ENCODE measurements at places on chromosomes 11 and 22.

DNA sequence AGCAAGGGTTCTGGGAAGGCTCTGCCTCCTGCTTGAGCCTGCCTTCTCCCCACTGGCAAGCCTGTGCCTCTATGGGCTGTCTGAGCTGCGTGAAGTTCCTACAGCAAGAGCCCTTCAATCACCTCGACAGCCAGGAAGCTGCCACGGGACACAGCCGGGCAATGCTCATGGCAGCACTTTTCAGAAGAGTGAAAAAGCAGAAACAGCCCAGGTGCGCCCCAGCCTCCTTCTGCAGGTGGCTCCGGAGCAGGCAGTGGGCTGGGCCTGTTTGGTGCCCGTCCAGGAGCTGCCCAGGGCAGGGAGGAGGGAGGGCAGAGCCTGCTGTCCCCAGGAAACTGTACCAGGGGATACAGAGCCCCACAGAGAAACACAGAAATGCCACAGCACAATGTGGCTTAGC is 24.6 kb upstream of the COMT start:
- no peak for DNase-seq

GRCh38 chr11:77193911-77194830 is 66.1 kb downstream of the MYO7A start:
- DNase-seq: no peak

- DNase-seq: peak; percentile 43
These were observed 6.7 kb downstream of the CSNK2A3 start for GRCh38 chr11:11346303-11346702.

- no peak for DNase-seq
These were observed 30.2 kb downstream of the PPFIBP2 start for GRCh38 chr11:7544021-7544420.

GRCh38 chr22:35316751-35317150 is 17.1 kb downstream of the TOM1 start:
- DNase-seq: no peak

DNA sequence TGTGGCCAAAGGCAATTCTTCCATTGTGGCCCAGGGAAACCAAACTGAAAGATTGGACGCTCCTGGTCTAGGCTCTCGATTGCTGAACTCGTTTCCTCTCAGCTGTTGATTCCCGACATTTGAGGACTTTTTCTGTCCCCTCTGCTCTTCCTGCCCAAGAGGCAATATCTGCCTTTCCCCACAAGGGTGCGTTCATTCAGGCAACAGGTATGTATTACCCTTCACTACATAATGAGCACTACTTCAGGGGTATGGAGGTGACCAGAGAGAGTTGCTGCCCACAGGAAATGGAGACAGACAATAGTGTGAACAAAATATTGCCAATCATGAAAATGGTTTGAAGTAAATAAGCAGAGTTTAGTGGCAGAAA is 8.2 kb downstream of the PTH start:
- peak; percentile 91 for DNase-seq

- DNase-seq: no peak
These were observed 62.2 kb downstream of the ARFGAP3 start for GRCh38 chr22:42794551-42795510.

DNA sequence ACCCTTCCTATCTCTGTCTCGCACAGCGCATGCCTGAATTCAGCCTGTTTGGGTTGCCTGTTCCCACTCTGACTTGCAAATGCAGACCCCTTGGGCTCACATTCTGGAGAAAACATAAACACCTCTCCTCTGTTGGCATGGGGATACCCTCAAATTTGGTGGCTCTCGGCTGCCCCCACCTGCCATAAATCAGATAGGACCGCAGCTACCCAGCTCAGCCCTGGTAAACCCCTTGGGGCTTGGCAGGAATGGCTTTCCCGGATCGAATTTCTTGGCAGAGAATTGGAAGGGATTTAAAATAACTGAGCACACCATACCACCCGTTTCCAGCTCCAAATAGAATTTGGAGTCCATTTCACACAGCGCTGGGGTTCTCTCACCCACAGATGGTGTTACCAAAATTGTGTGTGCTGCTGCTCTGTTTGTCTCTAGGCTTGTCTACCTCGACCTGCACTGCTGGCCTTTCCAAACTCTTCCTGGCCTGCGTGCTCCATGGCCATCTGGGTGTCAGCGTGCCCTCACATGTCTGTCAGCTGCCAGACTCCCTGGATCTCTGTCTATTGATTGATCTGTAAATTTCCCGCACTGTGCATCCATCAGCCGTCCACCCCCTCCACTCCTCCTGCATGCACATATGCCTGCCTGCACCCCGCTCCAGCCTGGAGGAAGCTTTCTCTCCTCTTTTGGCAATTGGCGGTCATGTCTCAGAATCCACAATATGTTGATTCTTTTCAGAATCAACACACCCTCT is 134.0 kb downstream of the NTM start:
- DNase-seq: no peak

- no peak for DNase-seq
These were observed 84.0 kb downstream of the YAP1 start for GRCh38 chr11:102194257-102194656.

DNA sequence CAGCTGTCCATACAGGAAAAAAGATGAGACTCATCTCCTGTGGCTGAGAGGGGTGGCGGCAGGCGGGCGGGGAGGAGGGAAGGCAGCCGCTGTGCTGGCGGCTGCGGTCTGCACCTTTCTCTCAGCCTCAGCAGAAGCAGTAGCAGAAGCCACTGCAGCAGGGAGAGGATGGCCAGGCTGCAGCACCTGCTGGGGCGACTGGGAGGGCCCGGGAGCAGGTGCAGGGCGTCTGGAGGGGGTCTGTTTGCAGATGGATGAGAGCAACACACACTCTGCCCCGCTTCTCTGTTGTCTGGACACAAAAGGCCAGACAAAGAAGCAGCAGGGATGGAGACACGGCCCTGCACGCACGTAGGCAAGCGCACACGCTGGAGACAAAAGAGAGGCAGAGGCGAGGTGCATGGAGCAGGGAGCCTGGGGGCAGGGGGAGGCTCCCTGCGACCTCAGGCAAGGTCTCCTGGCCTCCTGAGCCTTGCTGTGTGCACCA is 9.3 kb upstream of the MIAT start:
- DNase-seq: peak; percentile 91

GRCh38 chr11:75205564-75206020 is 35.0 kb upstream of the TPBGL start:
- no peak for DNase-seq

DNA sequence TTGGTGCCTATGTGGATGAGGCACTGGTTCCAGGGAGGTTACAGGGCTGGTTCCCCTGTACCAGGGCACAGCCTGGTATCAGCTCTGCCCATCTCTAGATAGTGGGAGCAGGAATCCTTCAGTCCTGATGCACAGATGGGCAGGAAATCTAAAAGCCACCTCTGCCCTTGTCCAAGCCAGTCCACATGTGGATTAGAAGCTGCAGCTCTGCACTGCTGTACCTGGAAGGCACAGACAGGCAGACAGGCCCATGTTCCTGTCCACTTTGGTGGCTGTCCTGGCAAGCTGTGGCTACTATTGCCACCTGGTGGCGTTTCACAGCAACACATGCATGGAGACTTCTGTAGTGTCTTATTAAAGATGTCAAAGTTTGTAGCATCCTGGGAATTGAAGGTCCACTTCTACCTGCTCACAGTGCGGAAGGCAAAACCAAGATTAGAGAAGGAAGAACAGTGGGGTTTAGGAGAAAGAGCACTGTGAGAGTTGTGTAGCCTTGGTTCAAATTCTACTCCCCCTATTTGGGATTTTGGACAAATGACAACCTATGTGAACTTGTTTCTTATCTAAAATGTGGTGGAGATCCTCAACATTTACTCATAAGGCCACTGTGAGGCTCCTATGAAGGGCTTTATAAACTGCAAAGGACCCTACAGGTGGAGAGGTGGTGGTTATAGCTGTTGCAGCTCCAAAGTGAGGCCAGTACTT is 30.1 kb downstream of the NAV2 start:
- DNase-seq: peak; percentile 87

- DNase-seq: no peak
These were observed 29.6 kb upstream of the PRAME start for GRCh38 chr22:22588485-22589164.

GRCh38 chr11:75513250-75513649 is 12.5 kb downstream of the GDPD5 start:
- peak; percentile 58 for DNase-seq

- DNase-seq: peak; percentile 77
These were observed 62.1 kb upstream of the NUP50 start for GRCh38 chr22:45101515-45102227.

- no peak for DNase-seq
These were observed 4.3 kb upstream of the DGCR6L start for GRCh38 chr22:20324139-20324516.

- DNase-seq: no peak
These were observed at the start of gene SRSF8 for GRCh38 chr11:95066716-95067038. Gene SRSF8 (plus strand): TSS chr11:95066919. CDS start chr11:95067227, 308 bp downstream.

GRCh38 chr11:102830001-102830727 is 13.2 kb downstream of the MMP3 start:
- no peak for DNase-seq

GRCh38 chr11:111777094-111778046 is 11.2 kb upstream of the PPP2R1B start:
- DNase-seq: peak; percentile 82

- peak; percentile 27 for DNase-seq
These were observed 4.1 kb downstream of the C11orf52 start for GRCh38 chr11:111922803-111923202.

DNA sequence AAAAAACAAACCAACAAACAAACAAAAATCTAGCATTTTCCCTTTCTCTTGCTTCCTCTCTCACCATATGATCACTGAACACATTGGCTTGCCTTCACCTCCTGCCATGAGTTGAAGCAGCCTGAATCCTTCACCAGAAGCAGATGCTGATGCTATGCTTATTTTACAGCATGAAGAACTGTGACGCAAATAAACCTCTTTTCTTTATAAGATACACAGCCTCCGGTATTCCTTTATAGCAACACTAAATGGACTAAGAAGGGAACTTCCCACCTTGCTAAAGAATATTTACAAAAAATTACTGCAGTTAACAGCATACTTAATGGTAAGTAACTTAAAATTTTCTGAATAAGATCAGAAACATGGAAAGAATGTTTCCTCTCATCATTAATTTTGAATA is 27.7 kb upstream of the TEAD1 start:
- DNase-seq: no peak

DNA sequence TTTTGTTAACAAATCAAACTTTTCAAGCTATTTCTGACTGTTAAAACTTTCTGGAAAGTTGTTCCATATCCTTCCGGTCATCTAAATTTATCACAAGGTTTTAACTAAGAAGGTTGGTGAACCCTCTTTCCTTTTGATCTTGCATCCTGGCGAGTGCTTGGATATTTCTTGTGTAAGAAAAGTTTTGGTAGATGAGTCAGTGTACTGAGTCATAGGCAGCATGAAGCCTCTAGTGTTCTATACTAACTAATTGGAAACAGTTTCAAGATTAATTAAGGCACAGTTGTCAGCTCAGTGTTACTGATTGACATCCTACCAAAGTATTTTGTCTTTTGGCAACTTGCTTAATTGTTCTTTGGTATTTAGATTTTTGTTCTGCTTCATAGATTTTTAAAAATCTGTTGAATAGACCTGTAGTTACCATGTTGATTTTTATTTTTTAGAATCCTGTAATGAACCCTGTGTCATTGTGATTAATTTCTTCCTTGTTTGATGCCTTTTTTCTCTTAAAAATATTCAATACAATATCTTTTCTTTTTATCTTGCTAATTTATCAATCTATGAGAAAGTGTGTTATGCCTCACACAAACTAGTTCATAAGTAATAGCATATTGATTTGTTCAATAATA is 38.0 kb downstream of the METTL15 start:
- no peak for DNase-seq

GRCh38 chr11:94150704-94151685 is 22.4 kb downstream of the PANX1 start:
- DNase-seq: no peak

- DNase-seq: no peak
These were observed 8.8 kb upstream of the IZUMO1R start for GRCh38 chr11:94295534-94295933.

- peak; percentile 1 for DNase-seq
These were observed 2.4 kb downstream of the LARGE1 start for GRCh38 chr22:33917744-33918406.

DNA sequence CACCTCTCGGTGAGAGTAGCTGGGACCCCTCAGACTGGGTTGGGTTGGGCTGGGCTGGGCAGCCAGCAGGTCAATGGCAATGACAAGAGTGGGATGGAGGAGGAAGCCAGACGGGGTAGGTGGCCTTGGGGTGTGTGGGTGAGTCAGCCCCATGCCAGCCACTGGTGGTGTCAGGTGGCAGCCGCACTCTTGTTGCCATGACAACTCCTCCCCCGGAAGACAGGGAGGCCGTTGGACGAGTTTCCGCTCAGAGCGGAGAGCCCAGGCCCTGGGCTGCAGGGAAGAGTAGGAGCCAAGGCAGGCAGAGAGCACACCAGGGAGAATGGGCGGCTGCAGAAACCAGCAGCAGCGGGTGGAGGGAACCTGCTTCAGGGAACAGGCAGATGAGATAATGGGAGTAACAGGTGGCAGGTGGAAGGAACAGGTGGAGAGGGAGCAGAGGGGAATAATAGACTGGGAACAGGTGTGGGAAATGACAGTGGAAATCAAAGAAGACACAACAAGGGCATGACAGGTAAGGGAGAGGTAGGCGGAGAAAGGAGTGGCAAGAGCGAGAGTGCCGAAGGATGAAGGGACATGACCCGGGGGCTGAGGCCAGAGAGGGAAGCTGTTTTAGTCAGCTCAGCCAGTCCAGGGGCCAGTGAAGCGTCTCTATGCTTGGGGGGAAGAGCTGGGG is 8.7 kb downstream of the SPTBN2 start:
- DNase-seq: peak; percentile 100

DNA sequence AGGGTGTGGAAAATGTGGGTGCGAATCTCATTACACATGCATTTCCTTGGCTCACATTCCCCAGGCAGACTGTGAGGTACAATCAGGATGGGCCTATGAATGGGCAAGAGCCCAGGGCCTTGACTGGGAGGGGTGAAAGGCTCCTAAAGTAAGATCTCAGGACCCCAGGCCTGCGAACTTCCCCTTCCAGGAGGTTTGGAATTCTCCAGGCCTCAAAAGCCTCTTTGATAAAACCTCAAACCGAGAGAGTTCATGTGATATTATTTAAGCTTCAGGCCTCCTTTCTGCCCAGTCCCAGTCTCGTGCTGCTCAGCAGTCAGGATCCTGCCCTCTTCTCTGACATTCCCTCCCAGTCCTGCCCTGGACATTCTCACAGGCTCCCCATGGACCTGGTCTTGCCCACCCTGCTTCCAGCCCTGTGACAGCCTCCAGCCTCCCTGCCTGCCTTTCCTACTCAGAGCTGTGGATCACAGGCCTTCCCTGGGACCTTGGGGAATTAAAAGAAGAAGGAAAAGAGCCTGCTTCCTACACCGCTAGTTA is 37.3 kb upstream of the TEAD1 start:
- DNase-seq: no peak

- DNase-seq: no peak
These were observed 22.9 kb downstream of the FAM76B start for GRCh38 chr11:95766701-95767100.
